ENCODE measurements at places on chromosomes 3 and 15.

GRCh38 chr3:172262991-172263608 lies 185.2 kb downstream of the GHSR start:
- DNase-seq = no peak

DNA sequence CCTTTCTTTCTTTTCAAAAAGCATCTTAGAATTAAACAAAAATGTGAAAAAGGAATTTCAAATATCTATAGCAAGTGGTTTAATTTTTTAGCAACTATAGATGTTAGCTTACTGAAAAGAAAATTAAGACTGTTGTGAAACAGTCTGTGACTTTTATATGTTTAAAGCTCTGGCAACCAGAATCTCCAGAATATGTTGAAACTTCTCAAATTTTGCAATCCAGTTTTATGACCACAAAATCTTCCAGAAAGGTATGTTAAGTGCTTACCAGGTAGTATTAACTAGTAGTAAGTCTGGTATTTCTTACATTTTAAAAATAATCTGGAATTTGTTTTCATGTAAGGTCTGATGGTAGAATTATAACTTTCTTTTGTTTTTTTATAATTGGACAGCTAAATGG lies 235.0 kb downstream of the SLC9A9 start:
- DNase-seq = no peak

DNA sequence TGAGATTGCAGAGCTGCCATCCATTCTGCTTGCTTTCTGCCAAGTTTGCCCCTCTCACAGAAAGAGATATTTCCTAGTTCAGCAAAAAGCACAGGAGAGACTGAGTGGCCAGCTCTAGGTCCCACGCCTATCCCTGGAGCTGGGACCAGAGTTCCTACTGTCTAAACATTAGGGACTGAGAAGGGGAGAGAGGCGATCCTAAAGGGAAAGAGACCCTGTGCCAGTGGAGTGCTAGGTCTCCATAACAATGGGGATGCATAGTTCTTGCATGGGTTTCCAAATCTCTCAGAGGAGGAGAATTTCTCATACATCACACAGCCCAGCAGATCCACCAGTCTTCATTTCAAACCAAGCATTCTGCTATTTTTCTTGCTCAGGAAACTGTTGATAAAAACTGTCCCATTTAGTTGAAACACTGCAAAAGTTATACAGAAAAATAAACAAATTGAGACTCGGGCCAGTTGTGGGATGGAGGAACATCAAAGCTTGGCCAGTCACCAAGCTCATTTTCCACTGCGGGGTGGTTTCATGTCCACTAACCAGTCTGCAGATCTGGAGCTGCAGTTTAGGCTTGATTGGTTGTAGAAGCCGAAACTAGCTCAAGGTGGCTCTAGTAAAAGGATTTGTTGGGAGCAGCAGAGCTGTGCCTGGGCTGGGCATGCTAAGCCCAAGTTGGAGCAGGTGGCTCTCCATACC lies 62.7 kb downstream of the EEFSEC start:
- peak; percentile 55 for DNase-seq

DNA sequence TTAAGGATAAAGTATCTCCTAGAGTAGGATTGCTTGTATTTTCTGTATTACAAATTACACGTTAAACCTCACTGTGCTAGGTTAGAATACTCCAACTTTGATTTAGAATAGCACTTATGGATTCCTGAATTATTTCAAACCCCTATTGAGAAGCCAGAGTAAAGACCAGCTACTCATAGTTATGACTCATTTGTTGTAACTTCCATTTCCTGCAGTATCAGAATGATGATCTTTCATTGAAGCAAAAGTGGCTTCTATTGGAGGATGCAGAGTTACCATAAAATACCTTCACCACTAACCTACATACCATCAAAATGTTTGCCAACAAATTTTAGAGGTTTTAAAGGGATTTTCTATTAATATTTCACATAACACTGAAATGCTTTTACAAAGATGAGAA lies 1322.7 kb upstream of the ALCAM start:
- no peak for DNase-seq

DNA sequence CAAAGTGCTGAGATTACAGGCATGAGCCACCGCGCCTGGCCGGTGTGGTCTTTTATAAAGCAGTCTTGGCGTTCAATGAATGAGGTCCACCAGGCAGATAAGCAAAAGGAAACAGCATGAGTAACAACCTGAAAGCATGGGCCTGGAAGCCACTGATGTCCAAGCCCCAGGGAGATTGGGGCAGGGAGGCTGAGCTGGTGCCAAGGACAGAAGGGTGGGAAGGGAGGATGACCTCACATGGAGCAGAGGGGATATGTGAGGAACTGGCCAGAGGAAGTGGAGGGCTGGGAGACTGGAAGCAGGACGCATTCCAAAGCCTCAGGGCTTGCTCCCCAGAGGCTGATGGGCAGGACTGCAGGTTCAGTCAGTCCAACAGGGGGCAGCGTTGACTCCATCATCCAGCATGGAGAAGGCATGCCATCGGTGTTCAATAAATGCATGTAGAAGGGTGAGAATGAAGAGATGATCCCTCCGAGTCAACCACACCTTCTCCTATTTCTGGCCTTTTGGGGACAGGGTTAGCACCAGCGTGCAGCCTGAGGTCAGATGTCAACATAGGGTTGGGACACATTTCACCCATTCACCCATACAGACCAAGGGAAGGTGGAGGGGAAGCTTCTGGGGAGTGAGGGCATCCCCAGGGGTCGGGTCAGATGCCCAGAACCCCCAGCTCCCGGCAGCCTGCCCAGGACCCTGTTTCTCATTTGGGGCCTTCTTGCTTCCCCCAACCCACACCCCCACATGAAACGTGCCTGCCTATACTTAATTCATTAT lies 14.8 kb downstream of the MYL3 start:
- DNase-seq = peak; percentile 22
